ENCODE measurements at places on chromosomes 1 and 21.

- DNase-seq: no peak
Observed at GRCh38 chr1:36689992-36690391, 207.3 kb upstream of the CSF3R start.

DNA sequence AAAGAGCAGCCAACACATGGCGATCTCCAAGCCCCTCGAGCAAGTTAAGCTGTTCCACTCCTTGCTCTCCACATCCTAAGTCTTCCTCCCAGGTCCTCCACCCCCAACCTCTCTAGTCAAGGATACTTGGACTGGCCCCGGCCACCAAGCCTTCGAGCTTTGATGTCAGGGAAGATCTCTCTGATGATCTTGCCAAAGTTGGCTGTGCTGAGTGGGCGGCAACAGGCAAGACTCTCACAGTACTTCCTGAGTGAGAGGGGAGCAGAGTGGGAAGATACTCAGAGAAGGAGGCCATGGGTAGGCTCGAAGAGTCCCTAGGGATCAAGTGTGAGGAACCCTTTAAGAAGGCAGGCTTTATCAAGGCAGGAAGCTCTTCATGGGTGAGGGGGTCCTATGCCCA lies 2.8 kb downstream of the RFX5 start:
- no peak for DNase-seq

GRCh38 chr1:8155528-8156186 lies 129.5 kb upstream of the ERRFI1 start:
- peak; percentile 88 for DNase-seq

- DNase-seq: no peak
Observed at GRCh38 chr1:180370188-180370587, 132.2 kb downstream of the ACBD6 start.

DNA sequence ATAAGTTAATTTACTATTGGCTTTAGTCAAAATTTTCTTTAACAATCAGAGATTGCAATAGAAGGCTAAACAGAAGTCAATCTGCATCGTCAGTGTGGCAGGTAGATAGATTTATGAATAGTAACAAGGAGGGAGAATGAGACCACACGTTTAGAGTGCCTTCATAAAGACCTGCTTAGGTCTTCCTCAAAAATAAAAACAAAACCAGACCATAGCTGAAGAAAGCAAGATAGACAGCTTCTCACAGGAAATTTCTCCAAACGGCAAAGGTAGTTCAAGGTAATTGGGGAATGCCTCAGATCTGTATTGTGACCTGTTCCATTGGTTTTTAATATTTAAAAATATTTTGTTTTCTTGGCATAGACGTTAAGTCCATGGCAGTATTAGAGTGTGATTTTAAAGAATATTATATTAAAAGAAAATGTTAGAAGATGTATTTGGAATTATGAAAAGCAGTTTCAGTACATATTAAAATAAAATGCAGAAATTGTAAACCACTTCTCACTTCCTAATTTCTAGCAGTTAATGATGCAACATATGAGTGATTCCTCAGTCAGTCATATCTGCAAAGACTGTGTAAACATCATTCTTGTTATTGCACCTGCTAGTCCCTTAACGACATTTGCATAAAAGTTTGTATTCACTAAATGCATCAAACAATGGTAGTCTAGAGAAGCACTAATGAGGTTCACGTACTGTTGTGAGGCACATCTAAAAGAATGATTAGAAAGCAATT lies 278.0 kb downstream of the HLX start:
- DNase-seq: no peak

DNA sequence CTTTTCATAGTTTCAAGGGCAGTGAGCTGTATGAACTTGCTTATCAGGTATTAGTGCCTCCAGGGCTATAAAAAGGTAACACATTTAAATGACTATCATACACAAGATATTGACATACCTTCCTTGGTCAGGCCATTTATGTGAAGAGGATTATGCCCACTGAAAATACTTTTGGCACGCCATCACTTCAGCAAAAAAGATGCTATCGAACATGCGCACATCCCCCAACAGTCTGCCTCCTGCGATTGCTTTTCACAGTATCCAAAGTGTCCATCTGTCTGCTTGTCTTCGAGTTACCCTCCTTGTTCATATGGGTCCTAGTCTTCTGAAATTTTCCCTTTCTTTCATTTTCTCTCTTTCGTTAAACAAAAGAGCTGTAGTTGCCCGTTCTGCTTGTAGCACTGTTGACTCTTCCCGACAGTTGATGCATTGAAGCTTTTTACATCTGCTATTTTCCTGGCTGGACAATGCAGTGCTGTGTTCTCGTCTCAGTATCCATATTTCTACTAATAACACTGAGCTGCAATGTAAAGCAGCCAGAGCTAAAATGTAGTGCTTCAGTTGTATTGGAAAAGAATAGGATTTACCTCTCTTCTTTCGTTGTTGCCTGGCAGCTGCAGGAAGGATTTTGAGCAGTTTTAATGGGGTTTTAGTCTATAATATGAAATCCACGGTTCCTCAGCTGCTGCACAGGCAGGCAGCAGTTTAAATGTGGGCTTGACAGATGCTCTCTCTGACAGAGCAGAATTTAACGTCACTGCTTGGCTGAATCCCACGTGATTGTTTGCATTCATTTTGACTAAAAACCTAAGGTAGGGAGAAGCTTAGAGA lies at the start of gene B3GALT2:
Gene B3GALT2 (minus strand): TSS at position 713 of the 831 bp plus-strand sequence. CDS start 5,051 bp downstream, outside the sequence.
- DNase-seq: peak; percentile 67

- peak; percentile 92 for DNase-seq
Observed at GRCh38 chr1:60942291-60942690, 140.1 kb upstream of the NFIA start.

Data from epithelial cell of esophagus (primary cell).